ENCODE measurements at places on chromosomes 12 and 14. TPM values are rescaled to one million over a fixed set of nuclear protein-coding genes. Genes with fewer than 3 reads are reported as not detected.

Gene GARIN6
- total RNA-seq, result not detected

Gene LDHB
- total RNA-seq, result 900 TPM

Gene CHGA
- 0.22 TPM for total RNA-seq

Gene MUCL1
- not detected for total RNA-seq

Gene IL31
- not detected for total RNA-seq

Gene SDSL
- total RNA-seq, result 5.7 TPM

Gene FAM90A1
- 0.48 TPM for total RNA-seq

Measured in mesenteric fat pad (tissue), 1 donor.